ENCODE measurements at places on chromosomes 12 and 14.
A peak's percentile ranks its signal among the peaks of the same experiment; 100 is the strongest.

GRCh38 chr12:28939427-28939826 lies 209.7 kb upstream of the FAR2 start:
- no peak for DNase-seq

DNA sequence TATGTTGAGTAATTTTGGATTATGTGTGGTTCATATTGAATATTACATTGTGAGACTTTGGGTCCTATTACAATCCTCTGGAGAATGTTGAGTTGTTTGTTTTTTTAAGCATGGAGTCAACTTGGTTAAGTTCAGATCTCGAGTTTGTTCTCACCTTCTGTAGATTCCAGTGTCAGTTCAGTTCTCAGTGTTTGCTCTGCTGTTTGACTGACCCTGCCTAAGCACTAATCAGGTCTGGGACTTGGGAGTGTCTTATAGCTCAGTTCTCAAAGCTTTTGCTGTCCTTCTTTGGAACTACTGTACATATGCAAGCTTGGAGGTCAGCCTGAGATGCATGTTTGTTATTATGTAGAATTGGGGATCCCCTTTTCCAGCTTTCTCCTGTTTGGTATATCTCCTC lies 63.1 kb downstream of the DIP2B start:
- DNase-seq: peak; percentile 18

GRCh38 chr12:98469109-98469508 lies 46.3 kb upstream of the TMPO start:
- no peak for DNase-seq

DNA sequence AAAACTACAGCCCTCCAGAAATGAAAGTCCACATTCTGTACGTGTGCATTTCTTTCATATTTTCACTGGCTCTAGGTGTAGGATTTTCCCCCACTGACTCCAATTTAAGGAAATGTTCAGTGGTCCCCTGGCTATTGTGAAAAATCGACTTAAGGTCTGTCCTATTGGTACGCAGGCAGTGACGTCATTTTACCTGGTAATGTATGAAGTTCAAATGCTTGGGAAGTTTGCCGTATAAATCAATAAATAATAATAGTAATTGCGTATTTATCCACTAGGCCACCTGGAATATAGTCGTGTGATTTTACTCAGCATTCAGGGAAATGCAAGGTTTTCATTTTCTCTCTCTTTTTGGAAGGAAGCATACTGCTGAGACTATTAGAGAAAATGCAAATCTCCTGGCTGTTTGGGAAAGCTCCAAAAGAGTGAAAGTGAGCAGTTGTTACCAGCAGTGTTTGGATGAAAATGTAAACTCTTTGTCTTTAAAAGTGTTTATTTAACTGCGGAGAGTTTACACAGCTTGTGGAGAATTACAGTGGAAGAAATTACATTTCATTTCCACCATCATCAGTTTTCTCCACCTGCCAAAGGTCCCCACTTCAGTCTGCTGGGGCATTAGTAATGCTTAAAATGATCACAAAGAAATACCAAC lies 107.0 kb downstream of the EXOC5 start:
- no peak for DNase-seq

GRCh38 chr12:2129076-2129475 lies 76.3 kb downstream of the CACNA1C start:
- DNase-seq: no peak

- peak; percentile 43 for DNase-seq
Observed at GRCh38 chr12:75208856-75209811, 505 bp downstream of the KCNC2 start.

DNA sequence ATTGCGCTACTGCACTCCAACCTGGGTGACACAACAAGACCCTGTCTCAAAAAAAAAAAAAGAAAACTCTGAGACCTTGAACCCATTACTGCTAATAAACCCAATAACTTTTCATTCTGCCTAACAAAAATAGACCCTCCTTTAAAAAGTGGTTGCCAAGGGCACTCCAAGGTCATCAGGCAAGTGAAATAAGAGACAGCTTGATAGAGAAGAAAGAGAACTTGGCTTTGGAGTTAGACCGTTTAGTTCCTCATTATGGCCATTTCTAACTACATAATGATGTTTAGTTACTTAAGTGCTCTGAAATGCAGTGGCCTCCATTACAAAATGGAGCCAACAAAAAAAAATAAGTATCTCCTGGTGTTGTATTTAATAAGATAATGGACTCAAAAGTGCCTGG lies 55.9 kb downstream of the PHLDA1 start:
- no peak for DNase-seq

DNA sequence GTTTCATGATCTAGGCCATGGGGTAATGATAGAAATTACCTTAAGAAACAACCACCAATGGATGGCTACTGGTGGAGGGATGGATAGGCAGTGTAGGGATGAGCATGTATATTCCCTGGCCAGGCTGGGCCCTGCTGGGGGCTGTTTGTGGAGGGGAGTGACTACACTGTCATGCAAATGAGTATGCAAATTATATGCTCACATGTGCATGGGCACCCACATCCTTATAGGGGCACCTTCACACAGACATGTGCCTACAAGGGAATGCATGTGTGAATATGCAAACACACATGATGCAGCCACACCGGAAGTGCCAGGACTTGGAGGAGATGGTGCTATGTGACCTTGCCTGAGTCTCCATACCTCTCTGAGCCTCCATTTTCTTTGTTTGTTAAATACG lies 39.7 kb upstream of the FAM222A start:
- no peak for DNase-seq

- no peak for DNase-seq
Observed at GRCh38 chr14:97900196-97900854, 1103.1 kb downstream of the VRK1 start.

GRCh38 chr14:87615047-87615446 lies 377.9 kb downstream of the GALC start:
- no peak for DNase-seq

DNA sequence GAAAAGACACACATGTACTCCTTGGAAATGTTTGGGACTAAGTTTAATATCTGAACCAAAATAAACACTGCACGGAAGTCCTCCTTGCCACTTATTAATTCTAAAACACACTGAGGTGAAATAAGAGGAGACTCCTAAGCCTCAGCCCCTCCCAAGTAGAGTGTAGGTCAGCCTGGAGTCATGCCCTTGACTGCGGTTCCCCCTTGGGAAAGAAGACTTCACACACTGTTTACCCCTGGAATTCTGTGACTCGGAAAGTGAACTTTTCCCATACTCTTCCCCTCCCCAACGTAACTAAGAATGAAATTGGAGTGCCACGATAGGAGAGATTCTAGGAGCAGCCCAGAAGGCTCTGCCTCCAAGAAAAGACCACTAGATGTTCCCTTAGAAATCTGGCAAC lies 8.6 kb upstream of the TFCP2 start:
- no peak for DNase-seq

DNA sequence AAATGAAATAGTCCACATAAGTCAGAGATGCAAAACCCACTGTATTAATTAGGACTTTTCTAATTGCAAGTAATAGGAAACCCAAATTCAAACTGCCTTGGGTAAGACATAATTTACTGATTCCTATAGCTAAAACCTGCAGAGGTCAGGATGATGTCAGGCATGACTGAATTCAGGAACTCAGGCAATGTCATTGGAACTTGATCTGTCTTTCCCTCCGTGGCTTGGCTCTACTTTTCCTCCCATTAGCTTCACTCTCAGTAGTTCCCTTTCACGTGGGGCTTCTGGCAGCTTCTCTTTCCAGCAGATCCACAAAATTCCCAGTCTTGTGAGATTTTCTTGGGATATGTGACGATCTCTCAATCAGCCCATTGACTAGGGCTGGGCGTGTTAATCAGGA lies 2.4 kb upstream of the JDP2 start:
- DNase-seq: no peak

GRCh38 chr14:33693237-33693636 lies 257.6 kb downstream of the EGLN3 start:
- DNase-seq: no peak

- peak; percentile 52 for DNase-seq
Observed at GRCh38 chr14:74979442-74980397, 23.0 kb upstream of the EIF2B2 start.
